ENCODE measurements at places on chromosomes 7 and 10.

- DNase-seq, result no peak
Measured at GRCh38 chr7:94431176-94431575, 36.5 kb downstream of the COL1A2 start.

- DNase-seq, result no peak
Measured at GRCh38 chr7:16991551-16991950, 109.8 kb upstream of the AGR3 start.

DNA sequence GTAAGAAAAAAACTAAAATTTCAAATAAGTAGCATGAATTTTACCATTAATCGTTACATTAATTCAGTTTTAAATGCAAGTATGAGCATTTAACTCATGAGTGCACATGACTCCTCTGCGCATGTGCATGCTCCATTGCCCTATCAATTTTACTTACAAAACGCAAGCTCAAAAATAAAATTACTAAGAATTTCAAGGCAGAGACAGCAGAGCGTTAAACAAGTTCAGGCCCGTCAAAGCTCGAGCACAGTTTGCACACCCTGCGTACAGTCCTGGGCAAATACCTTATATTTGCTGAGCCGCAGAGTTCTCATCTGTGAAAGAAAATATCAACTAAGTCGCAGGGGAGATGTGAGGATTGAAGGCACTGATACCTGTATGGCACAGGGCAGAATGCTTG lies 373.6 kb downstream of the BBS9 start:
- DNase-seq, result no peak

GRCh38 chr10:52541006-52541473 lies 227.0 kb downstream of the DKK1 start:
- DNase-seq, result no peak

- no peak for DNase-seq
Measured at GRCh38 chr10:114576716-114577115, 81.4 kb downstream of the ABLIM1 start.

DNA sequence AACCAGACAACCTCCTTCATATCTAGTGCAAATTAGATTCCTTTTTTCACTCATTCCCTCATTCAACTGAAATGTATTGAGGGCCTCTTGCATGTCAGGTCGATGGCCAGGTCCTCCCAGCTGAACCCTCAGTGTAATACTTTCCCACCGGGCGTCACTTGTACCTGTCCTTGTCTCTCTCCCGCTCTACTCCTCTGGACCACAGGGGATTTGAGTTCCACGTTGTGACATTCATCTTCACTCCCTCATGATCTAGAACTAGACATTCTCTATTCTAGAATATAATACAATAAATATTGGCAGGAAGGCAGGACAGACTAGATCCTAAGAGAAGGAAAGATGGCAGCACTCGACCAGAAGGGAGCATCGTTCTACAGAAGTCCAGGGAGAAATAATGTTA lies 83.9 kb downstream of the WNT2 start:
- no peak for DNase-seq

DNA sequence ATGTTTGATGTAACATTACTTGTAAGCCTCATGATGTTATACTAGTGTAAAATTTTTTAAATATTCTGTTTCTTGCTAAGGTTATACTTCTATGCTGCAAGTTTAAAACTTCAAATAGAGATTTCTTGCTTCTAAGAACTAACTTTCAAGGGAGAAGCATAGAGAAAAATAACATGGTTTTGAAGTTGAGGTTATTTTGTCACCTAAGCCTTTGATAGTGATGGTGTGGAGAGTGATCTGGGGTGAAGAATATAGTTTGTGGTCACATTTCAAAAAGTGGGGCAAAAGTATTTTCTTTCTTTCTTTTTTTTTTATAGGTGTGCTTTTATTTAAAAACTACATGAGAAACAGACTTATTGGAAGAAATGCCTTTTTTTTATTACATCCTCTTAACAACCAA lies 162.4 kb downstream of the GATA3 start:
- DNase-seq, result no peak

DNA sequence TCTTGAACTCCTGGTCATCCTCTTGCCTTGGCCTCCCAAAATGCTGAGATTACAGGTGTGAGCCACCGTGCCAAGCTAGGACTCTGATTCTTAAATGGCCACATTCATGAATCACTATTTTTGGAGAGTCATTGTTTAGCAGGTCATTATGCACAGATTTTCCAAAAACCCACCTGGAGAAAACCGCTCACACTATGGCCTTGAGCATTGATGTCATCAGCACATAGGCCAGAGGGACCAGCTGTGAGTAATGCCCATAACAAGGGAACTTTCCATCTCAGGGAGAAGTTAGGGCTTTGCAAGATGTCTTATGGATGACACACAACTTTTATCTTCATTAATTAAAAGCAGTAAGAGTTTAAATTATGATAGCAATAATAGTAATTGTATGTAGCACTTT lies 86.4 kb upstream of the KIF5B start:
- DNase-seq, result no peak

GRCh38 chr7:4960363-4960762 lies 1.4 kb upstream of the MMD2 start:
- DNase-seq, result no peak

- no peak for DNase-seq
Measured at GRCh38 chr7:90396420-90396819, 6.8 kb upstream of the CLDN12 start.

- no peak for DNase-seq
Measured at GRCh38 chr10:131829156-131829930, 71.5 kb upstream of the PPP2R2D start.

DNA sequence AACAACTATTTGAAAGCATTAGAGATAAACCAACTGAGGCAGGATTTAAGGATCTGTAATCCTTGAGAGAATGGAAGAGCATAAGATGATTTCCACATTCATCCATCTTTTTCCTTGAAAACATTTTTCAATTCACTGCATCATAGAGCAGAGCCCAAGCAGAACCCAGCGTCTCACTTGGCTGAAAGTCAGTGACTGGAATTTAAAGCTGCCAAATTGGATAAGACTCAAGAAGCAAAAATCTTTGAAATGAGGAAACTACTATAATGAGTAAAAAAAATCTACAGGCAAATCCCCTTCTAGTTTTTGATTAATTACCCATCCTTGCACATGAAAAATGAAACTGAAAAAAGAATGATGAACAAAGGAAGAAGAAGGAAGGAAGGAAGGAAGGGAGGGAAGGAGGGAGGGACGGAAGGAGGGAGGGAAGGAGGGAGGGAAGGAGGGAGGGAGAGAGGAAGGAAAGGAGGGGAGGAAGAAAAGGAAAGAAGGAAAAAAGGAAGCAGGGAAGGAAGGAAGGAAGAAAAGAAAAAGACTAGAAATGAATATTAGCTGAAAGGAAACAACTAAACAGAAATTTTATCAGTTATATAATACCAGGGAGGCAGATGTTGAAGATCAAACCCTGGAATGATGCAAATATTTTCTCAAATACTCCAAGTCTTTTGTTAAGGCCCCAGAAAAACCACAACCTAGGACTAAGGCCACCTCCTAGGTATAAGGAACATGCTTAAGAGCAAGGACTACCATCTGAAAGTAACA lies 336.3 kb upstream of the MAGI2 start:
- no peak for DNase-seq

GRCh38 chr10:73911553-73912004 lies 647 bp downstream of the PLAU start:
- no peak for DNase-seq

GRCh38 chr7:15215616-15216015 lies 313.1 kb upstream of the DGKB start:
- DNase-seq, result no peak

- DNase-seq, result no peak
Measured at GRCh38 chr7:127039541-127039940, 213.2 kb downstream of the GRM8 start.

- DNase-seq, result no peak
Measured at GRCh38 chr10:102629661-102630614, 14.3 kb upstream of the TRIM8 start.

DNA sequence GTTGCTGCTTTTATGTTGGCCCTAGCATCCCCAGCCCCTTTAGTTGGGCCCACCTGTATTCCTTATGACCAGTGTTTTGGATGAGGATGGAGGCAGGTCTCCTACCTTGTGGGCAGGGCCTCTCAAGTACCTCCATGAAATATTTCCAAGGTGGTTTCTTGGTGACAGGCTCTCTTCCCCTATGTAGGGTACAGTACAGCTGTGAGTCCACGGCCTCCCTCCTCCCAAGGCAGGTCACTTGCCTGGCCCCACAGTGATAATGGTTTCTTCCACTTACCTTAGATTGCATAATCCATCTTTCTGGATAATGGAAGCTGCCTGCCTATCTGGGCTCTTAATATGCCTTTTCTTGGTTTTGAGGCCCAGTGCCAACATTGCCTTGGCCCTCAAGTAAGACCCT lies 110.4 kb downstream of the NT5C2 start:
- no peak for DNase-seq

DNA sequence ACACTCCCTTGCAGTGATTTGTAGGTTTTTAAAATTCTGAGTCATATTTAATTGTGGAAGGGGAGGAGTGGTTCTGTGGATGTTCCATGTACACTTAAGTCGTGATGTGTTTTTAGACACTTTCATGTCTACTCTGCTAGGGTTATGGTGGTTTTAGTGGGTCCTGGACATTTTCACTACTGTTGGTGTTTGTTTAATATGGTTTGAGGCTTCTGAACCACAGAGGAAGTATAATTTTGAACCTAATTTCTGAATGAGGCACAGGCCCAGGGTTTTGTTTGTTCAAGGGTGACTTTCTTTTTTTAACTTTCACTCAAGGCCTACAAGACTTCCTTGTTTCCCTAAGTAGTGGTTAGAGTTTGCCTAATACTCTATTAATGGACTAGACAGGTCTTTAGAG lies 13.3 kb downstream of the SLC26A5 start:
- no peak for DNase-seq

DNA sequence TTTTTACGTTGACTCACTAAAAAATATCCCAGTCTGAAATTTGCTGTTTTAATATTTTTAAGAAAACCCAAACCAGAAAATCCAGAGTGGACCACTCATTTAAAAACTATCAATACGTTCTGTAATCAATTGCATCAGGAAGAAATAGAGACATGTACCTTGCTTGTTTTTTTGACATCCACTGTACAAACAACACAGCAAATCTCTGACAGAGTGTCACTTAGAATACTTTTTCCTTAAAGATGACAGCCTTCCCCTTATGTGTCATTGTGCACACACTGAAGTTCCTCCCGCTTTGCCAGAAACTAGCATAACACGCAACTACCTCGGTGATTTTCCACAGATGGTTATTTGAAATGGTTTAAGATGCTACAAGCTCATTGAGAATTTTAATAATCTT lies 321.7 kb upstream of the PFKP start:
- DNase-seq, result no peak

DNA sequence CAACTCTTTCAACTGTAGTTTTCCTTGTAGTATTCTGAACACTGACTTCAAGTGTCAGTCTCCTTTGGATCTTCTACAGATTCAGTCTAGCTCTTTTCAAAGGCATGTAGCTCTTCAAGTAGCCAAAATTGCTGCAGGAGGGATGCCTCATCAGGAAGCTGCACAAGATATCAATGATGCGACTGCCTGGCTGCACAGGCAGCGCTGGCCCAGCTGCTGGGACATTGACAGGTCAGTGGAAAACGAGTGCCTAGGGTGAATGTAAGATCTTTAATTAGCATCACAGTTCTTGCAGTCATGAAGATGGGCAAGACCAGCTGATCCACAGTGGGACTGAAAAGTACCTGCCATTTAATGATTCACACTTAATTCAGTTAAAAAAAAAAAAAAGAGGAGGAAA lies 167.6 kb downstream of the ANK3 start:
- no peak for DNase-seq

DNA sequence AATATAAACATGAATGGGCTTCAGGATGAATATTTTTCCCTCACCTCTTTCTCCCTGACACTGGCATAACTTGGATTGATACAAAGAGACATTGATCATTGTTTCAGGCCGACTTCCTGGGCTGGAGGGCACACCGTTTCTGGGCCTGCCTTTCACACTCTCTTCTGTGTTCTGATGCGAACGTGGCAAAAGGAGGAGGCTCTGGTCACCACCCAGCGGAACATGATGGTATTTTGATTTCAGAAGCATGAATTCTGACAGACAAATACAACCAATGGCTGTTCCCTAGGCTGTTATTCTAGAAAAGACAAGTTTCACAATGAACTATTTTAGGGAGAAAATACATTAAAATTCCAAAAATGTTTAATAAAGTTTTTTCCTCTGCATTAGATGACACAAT lies 534.5 kb upstream of the MKI67 start:
- DNase-seq, result no peak

DNA sequence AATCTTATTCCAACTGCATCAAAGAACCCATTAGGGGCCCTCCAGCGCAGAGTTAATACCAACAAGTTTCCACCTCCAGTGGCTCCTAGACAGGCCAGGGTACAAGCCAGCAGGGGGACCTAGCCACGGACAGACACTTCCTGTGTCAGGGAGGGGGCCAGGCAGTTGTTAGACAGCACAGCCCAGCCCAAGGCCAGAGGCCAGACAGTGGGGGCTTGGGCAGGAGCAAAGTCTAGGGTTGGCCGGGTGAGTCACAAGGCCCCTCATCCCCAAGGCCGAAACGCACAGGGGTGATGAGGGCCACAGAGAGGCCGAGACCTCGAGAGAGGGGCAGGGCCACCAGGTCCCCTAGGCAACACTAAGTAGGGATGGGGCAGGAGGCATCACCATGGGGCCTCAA lies 19.3 kb upstream of the OPTN start:
- DNase-seq, result no peak

DNA sequence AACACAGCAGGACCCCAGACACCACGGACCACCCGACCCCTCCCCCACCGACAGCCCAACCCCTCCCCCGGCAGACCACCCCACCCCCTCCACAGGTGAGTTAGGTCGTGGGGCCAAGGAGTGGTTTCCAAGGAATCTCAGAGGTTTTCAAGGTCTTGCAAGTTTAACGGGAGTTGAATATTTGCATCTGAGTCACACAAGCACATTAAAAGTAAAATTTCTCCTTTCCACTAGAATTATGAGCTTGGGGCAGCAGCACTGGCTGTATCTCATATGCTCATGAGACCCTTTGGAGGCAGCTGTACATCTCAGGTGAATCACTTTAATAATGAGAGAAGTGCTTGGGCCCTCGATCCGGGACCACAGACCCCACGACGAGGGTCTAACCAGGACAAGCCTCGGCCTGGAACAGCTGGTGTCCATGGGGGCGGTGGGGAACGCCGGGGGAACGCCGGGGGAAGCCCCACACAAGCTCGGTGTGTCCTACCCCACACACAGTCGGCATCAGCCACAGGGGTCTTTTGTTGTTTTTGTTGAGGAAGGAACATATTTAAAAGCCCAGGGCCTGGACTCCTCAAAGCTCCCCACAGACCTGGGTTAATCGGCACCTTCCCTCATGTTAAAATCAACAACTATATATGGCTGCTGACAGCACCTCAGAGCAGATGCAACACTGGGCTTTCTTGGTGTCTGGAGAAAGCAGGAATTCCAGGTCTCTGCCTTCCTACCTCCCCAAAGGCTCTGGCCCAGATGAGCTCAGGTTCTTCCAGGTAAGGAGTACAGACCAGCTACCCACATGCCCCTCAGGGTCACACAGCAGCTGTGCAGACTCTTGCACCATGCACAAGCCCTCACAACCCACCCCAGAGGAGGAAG lies 130.3 kb downstream of the DIP2C start:
- no peak for DNase-seq

GRCh38 chr10:11156480-11156879 lies 138.8 kb downstream of the CELF2 start:
- DNase-seq, result no peak

- no peak for DNase-seq
Measured at GRCh38 chr7:152956006-152956405, 196.5 kb downstream of the ACTR3B start.
